ENCODE measurements at places on chromosomes 5 and 9.

GRCh38 chr5:149902177-149902576 lies 42.4 kb downstream of the PDE6A start:
- DNase-seq, result no peak

DNA sequence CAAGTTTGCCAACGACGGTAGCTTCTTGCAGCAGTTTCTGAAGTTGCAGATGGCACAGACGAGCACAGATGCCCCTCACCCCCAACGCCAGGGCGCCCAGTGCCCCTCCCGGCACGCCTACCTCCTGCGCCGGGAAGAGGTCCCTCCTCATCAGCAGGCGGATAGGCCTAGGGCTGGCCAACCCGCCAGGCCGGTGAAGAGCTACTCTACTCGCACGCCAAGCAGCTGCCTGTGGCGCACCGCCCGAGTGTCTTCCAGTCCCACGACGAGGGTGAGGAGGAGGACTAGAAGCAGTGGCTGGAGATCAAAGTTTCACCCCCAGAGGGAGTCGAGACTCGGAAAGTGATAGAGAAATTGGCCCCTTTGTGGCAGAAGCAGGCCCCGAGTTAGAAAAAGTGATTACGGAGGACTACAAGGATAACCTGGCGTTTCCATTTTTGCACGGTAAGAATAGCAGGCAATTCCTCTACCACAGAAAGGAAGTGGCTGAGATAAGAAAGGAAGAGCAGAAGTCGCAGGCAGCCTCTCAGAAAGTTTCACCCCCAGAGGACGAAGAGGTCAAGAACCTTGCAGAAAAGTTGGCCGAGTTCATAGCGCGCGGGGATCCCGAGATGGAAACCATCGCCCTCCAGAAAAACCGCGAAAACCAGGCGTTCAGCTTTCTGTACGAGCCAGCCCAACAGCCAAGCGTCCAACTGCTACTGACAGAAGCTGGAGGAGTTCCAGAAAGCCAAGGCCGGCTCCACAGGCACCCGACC lies 170.4 kb downstream of the HINT1 start:
- no peak for DNase-seq

DNA sequence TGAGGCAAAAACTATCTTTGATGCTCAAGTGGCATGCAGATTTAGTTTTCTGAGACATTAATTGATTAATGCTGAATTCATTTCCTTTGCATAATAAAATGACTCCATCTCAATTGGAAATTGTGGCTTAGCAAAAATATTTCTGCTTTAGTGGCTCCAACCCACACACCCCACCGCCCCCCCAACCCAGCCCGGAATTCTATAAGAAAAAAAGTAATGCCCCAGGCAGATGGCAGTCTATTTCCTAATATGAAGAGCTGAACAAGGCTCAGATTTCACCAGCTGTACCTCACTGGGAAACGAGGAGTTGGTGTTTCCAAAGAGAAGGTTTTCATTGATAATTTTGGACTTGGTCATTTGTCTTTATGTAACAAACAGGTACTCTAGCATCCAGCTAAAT lies 182.1 kb downstream of the FBN2 start:
- no peak for DNase-seq

DNA sequence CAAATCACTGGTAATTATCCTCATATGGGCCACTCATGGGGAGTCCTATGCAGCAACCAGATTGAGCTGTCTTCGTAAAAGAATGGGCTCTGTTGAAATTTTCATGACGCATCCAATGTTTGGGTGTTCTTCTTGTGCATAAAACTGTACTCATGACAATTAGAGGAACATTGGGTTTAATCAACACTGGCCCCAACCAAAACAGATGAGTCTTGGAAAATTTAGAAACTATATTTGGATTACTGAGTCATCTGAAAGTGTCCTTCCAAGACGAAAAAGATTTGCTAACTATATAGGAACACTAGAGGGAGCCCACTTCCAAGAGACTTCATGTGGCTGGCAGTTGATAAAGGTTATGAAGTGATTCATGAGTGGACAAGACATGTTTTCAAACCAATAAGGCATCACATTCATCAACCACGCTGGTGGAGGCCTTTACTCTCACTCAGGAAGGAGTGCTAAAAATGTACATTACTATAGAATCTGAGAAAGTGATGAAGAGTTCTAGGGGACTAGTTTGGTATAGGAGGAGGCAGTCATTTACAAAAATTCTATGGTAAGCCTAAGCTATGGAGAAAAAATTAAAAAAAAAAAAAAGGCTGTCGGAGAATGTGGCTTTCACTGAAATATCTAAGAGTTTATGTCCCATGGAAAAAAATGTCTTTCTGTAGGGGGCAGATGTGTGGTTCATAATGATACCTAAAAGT lies 313.5 kb downstream of the PRDM9 start:
- DNase-seq, result no peak

DNA sequence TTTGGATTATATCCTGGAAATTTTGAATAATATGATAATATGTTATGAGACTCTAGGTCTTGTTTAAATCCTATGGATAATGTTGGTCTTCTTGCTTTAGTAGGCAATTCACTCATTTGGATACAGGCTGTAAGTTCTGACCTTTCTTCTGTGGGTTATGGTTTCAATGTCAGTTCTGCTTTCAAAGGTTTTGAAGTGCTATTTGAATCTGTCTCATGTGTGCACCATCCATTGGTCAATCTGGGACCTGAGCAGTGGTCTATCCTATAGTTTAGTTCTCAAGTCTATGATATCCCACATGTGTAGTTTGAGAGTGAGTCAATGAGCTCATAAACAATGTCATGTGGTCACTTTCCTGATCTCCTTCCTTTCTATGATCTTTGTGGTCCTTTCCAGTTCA lies 94.4 kb downstream of the RMI1 start:
- no peak for DNase-seq
